ENCODE measurements at places on chromosomes 12 and 14.

GRCh38 chr14:79825046-79825521, 386.2 kb downstream of the DIO2 start:
- no peak for DNase-seq

- no peak for DNase-seq
These were observed 5.7 kb downstream of the PHLDA1 start for GRCh38 chr12:76025601-76026575.

DNA sequence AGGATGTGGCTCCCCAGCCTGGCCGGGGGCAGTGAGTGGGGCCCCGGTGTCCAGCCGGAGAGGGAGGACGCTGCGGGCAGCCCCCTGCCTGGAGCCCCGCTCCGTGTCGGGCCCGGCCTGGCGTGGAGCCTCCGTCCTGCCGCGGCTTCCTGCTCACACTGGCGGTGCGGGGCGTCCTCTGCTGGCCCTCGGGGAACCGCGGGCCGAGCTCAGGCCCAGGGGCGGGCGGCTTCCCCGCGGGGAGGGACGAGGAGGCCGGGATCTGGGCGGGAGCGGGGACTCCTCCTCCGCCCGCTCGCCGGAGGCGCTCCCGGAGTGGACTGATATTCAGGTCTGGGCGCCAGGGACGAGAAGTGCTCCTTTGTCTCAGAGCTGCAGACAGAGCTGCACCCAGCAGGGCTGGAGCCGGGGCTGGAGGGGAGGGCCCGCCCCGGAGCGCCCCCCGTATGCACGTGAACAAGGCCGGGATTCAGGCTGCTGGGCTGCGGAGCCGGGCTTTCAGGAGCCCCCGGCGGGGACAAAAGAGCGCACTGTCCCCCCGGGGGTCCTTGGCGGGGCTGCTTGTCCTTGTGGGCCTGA, 2.2 kb downstream of the MMP17 start:
- no peak for DNase-seq

GRCh38 chr12:28089338-28089737, 100.9 kb upstream of the CCDC91 start:
- DNase-seq = no peak

- no peak for DNase-seq
These were observed 6.4 kb upstream of the PMCH start for GRCh38 chr12:102204025-102204424.

DNA sequence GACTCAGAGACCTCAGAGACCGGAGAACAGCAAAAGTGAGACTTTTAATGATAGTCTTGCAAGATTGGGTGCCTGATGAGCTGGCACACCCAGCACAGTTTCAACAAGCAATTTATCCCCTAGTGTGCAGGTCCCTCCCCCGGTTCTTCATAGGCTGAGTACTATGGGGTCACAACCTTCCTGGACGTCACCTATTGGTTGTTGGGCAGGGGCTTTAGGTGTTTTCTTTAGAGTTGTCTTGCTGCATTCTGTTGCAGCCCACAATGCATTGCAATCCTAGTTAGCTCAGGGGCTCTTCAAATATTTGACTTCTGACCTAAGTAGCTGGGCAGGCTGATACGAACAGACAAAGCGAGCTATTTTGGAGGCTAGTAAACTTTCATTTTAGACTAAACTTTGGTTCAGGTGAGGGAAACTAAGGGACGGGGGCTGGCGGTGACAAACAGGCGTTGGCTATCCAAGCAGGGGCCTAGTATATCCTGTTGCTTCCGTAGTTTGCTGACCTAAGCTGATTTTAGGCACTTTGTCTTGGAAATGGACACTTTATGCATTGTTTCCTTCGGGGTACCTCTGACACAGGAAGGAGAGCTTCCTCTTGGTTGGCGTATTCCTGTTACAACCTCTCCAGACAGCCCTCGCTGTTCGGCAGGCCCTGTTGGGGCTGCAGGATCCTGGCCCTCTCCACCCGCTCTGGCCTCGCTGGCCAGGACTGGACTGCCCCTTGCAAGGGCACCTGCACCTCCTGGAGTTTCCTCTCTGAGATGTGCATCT, 14.1 kb downstream of the SIVA1 start:
- no peak for DNase-seq

DNA sequence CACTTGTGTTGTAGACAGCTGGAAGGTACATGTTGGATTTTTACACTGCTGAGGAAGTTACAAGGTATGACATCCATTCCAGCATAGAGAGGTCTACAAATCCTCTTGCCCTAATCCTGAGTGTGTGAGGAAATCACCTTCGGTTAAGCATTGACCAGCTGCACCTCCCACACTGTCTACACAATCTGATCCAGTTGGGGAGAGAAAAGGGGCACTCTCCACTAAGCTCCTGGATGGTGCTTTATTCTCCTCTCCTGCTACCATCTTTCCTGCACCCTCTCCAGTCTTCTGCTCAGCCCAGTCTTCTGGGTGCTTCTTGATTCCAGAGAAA, at the start of gene OR6J1:
Gene OR6J1, minus strand, starts transcription at position 48 of the 331 bp plus-strand sequence. CDS start 9,541 bp downstream, outside the sequence.
- DNase-seq = no peak

DNA sequence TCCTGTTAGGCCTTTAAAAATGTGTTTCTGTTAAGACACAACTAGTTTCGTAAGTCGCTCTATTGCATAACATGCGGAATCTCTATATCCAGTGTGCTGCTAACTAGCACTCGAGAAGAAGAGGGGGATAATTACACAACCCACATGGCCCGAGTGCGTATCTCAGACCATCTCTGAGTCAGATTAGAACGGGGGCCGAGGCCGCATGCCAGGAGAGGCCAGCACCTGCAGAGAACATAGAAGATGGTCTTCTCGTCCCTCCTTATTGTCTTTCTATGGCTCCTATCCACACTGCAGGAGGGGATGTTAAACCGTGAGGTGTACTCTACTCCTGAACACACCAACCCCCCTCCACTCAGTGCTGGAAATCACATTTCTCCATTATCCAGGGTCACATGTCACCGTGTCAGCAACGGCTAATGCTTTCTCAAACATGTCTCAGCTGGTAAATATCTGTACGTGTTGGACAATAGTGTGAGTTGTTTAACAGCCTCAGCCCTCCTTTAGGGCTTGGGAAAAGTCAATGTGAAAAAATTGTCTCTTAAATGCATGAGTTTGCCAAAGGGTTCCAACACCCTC, 56.3 kb downstream of the CCDC88C start:
- no peak for DNase-seq

- peak; percentile 22 for DNase-seq
These were observed 19.5 kb upstream of the TTC9 start for GRCh38 chr14:70622111-70622712.

DNA sequence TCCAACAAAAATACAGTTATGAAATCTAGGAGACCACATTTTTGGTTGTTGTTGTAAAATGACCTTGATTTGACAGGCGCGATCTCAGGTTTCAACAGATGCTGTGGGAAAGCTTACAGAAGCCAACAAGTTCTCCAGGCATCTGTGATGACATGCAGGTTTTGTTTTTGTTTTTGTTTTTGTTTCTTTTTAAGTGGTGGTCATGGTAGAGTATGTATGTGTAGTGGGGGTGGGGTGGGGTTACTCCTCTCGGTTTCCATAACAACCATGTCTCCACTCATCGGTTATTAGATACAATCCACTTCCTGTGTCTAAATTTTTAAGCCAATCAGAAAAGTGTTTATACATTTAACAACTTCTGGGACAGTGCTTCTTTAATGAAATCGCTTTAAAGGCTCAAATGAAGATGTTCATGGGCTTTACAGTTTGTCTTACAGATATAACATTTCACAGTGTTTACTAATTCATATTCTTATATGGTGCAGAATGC, 199.9 kb upstream of the FOXN3 start:
- no peak for DNase-seq

DNA sequence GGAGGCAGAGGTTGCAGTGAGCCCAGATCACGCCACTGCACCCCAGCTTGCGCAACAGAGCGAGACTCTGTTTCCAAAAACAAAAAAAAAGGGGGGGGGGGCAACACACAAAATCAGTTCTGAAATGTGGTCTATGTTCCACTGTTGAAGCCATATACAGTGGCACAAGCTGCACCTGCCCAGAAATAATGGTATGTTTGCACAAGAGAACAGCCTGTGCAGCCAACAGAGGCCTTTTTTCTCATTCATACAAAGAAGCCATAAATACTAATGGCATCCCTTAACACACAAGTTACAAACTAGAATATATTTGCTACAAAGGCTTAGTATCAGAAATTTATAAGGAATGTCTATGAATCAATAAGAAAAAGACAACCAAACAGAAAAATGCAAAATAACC, 37.1 kb downstream of the ITPR2 start:
- DNase-seq = no peak

DNA sequence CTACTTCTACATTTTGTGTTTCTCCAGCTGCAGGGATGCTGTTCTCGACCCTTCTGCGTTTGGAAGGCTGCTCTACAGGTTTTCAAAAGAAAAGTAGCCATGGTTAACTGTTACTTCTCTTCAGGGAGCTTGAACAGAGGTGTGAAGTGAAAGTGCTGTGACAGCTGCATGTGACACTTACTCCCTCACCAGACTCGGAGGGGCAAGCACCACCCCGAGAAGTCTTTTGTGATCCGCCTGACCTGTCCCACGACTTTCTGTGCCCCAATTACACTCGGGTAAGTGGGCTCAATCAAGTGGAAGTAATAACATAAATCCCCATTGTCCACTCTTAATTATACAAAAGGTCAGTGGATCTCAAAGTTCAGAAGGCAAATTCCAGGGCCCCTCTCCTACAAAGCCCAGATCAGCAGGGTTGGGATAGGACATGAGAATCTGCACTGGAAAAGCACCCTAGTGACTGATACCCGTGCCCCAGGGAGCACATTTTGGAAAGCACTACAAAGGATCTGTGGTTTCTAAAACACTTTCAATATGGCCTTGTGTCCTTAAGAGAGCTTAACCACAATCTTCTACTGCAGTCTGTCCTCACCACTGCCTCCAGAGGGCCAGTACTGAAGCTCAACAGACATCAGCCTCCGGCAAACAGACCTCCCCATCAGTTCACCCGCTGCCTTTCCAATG, 11.5 kb downstream of the FICD start:
- DNase-seq = no peak

GRCh38 chr14:72812292-72812851, 81.5 kb downstream of the DPF3 start:
- no peak for DNase-seq

DNA sequence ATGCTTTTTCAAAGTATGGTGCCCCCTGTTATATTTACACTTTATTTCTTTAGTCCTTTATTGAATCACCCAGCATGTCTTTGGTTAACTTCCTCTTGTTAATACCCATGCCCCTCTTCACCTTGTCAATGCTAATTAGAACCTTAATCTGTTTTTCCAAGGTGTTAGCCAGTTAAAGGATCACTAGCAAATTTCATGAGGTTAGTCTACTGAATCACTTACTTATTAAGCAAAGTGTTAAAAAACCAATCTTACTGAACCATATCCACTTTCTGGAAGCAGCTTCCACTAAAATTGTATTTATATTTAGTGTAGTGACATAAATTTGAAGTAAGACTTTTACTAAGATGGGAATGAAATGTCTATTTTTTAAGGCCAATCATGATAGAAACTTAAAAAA, 27.9 kb downstream of the TAOK3 start:
- no peak for DNase-seq

DNA sequence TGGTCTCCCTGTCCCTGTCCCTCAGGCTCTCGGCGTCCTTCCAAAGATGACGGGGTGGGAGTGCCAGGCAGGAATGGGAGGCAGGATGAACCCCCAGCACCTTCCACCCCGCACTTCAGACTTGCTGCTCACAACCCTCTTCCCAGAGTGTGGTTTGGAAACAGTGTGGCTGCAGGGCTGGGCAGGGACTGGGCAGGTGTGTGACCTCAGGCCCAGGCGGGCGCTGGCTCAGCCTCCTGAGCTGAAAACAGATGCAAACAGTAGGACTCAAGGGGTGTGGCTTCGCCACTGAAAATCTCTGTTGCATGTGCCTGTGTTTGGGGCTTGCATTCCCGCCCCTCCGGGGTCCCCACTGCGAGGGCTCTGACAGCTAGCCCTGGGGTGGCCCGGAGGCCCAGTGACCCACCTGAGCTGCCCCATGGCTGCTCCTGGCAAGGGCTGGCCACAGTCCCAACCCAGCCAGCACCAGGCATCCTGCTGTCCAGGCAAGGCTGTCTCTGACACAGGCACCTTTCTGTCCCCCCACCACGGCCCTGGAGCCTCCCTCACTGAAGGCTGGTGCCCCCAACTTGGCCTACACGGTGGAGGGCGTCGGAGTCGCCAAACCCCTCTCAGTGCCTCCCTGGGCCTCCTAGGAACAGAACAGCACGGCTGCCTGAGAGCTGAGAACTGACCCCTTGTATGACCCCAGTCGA, 46.1 kb downstream of the BEGAIN start:
- no peak for DNase-seq

GRCh38 chr12:26297396-26298070, 102.2 kb downstream of the SSPN start:
- no peak for DNase-seq
